ENCODE measurements at places on chromosomes 7 and 10.

DNA sequence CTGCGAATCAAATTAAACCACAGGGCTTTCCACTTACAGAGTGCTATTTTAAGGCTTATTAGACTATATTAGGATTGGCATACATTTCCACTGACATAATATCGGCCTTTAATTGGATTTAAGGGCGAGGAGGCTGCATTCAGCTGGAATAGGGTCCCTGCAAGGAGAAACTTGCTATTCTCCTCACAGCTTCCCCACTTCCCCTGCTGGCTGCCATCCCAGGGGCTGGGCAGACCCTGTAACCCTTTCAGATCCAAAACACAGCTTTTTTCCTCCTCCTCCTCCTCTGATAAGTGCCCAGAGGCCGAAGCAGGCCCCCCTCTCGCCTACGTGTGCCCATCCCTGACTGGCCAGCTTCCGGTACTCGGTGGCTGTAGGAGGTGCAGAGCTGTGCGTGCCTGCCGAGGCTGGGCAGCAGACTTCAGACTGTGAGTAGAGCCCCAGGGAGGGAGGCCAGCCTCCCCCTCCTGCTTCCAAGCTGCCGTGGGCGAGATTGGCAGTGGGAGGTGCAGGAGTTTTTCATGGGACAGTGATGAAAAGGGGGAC lies 224.2 kb downstream of the PLXNA4 start:
- no peak for ATAC-seq

DNA sequence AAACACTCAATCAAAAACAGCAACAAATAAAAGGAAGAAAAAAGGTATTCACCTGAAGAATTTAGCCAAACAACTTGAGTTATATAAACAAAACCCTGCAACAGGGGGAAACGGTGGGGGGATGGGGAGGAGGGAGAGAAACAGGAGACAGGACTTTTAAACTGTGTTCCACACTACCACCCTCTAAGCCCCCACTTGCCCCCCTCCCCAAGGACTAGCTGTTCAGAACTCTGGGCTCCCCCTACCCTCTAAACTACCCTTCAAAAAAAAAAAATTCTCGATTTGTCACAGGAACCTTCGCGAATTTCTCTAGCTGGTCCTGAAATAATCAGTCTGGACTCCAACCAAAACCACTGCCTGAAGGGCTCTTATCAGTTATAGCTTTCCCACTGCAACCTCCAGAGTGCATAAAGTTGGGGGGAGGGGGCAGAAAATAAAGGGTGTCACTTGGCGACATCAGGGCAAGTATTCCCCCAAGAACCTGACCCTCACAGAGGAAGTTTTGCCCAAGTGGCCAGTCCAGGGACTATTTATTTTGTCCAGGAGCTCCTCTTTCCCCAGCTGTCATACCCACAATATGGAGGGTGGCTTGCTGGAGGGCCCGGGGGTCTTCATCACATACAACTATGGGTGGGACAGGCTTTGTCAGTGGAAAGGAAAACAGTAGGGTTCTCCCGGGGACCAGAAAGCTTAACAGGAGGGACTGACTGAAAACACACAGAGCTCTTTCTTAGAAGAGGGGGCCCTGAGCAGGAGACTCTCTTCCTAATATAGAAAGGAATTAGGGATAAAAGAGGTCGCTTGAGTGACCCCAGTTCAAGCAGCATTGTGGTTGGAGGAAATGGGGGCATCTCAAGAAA lies 1.3 kb downstream of the UBE2H start:
- no peak for ATAC-seq

DNA sequence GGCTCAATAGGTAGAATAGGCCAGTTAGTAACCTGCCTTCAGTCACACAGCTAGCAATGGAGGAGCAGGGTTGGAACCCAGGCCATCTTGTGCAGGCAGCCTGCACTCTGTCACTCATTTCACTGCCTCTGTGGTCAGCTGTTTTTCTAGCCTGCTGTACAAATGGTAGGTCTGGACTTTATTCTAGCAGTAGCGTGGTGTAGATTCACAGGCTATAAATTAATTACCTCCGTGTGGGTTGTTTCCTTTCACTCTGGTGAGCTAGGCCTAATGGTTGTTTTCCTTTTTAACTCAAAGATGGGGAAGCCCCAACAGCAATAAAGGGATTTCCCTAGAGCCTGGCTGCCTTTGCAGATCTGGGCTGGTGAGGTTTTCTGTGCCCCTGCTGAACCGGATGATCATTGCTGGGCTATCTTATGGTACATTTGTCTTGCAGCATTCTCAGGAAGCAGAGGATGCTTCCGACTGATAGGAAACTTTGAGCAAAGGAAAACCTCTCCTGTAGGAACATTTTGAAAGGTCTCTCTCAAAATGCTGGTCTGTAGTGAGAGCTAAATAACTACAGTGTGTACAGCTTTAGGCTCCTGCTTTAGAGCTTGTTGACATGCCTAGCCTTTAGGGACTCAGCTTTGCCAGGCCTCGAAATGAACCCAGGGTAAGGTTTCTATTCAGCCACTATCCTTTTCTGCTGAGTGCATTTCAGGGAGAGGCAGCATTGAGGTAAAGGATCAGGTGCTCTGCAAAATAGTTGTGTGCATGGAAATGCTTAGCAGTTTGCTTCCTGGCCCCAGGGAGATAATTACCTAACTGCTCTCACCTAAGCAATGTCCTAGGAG lies 157.4 kb downstream of the ST7 start:
- ATAC-seq = peak; percentile 98

- ATAC-seq = peak; percentile 55
These were observed 35.5 kb downstream of the GPR141 start for GRCh38 chr7:37719077-37719476.

DNA sequence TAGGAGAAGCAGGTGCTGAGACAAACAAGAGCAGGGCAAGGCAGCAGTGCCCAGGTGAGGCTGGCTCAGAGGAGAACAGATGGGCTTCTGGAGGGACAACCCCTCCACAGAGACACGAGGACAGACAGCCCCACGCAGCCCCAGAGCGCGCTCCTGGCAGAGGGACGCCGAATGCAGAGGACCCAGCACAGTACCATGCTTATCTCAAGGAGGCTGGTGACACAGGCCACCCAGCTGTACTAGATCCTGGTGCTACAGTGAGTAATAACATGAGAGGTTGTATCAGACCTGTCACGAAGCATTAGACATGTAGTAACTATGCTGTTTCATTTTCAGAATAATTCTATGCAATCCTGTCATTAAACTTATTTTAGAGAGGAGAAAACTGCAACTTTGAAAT lies 60.4 kb upstream of the NCAPG2 start:
- ATAC-seq = peak; percentile 82

DNA sequence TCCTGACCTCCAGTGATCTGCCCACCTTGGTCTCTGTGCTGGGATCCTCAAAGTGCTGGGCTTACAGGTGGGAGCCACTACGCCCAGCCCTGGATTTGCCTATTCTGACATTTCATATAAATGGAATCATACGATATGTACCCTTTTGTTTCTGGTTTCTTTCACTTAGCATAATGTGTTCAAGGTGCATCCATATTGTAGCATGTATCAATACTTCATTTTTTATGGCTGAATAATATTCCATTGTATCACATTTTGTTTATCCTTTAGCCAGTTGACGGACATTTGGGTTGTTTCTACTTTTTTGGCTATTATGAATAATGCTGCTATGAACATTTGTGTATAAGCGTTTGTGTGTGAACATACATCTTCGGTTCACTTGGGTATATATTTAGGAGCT lies 4.8 kb upstream of the HILPDA start:
- no peak for ATAC-seq

Measured in activated T-helper 17 cell treated with anti-CD3 and anti-CD28 coated beads, Interleukin-2, amount 50 U/mL, for 72 hours (primary cell).